CD4-positive, alpha-beta T cell treated with Interferon alpha-2 for 1 hour (primary cell): ENCODE measurements at places on chromosomes 3 and 15.

DNA sequence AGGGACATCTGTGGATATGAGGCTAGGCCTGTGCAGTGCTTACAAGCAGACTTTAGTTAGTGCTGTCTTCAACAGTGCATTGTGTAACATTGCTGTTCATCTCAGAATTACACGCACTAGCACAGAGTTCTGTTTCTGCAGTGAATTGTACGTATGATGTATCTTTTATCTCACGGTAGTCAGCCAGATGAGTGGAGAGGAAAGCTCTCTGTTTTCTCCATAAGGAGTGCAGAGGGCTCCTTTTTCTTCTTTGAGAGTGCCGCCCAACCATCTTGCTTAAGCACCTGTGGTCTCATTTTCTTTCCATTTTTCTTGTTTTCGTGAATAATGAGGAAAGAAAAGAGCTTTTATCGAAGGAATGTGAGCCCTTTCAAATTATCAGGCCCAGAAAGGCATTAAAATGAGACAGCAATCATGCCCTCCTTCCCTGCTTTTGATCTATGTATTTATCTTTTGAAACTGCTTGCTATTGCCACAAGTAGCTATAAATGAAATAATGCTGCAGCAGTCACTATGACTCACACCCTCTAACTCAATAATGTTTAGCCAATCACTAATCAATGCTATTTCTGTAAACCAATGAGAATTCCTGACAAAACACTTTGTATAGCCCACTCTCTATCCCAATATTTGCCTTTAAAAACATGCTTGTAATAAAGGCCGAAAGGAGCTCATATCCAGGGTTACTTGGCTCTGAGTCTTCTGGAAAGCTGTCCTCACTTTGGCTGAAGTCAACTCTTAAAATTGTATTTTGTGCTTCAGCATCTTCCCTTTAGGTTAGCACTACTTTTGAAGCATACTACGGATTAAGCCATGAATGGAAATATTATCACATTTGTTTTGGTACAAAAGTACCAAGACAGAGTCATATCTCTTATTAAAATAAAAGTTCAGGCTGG lies 226.0 kb upstream of the P2RY1 start:
- DNase-seq: no peak

DNA sequence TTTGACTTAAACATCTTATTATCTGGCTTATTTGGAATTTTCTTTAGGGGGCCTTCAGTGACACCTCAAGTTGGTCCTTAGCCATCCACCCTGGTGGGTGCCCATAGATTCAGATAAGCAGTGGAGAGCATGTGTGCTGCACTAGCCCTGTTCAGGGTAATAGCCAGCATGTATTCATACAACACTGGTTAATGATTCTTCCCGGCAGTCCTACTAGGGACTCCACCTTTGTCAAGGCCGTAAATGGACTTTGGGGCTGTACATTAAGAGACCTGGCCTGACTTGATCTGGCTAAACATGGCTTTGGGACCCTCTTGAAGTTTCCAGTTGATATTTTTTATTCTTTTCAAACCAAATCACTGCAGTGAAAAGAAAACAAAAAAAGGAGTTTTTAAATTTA lies 125.8 kb downstream of the PTPRG start:
- DNase-seq: no peak

- DNase-seq: peak; percentile 71
These were observed 91.3 kb downstream of the SHQ1 start for GRCh38 chr3:72756900-72757299.

DNA sequence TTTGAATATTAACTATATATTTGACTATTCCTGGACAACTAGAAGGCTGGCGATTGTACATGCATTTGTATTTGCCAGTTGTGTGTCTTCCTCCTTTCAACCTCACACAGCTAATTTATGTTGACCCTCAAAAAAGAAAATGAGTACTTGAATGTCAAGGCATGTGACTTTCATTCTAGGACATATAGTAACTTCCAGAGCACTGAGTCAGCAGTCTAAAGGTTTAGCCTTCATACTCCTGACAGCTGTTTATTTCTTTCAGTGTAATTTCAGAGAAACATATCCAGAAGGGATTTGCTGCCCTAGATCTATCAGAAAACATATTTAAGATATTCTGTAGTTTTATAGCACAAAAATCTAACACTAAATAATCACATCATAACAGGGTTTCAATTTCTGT lies 74.6 kb upstream of the GOLGA8J start:
- DNase-seq: no peak

DNA sequence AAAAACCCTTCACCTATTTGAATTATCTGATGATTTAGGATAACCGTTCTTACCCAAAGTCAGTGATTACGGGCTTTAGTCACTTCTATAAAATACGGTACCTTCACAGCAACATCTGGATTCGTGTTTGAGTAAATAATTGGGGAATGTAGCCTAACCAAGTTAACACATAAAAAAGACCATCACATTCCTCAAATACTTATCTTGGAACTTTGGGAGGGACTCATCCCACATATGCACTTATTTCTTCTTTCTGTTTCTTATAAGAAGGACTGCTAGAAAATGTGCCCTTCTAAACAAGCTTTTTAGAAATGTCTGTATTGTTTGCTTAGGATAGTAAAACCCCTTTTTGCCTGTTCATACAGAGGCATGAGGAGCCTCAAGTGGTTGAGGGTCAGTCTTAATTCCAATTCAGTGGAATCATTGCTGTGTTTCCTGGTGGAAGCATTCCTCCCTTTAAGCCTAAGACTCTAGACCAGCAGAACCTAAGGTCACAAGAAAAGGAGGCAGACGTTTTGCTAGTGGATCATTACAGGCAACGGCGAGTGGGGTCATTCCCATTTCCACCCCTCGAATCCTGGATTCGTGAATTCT lies 67.5 kb downstream of the TMEM44 start:
- DNase-seq: no peak

- no peak for DNase-seq
These were observed 127.1 kb downstream of the KLF13 start for GRCh38 chr15:31453558-31454318.

GRCh38 chr3:50171540-50172301 lies 16.6 kb downstream of the SEMA3F start:
- DNase-seq: no peak

DNA sequence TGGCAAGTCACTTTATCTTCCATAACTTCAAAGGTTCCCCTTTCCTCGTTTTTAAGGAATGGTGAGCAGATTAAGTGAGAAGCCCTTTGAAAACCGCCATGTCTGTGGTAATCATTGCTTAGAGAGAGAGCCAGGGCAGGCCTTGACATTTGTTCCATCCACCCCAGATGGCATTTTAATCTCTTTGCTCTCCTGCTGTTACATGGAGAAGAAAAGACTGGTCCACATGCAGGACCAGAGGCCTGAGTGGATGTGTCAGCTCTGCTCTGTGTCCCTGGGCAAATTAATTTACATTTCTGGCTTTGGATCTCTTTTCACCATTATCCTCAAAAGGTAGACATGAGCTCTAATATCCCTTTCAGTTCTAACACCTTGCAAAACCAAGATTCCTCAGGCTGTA lies 157.3 kb upstream of the LPP start:
- no peak for DNase-seq

DNA sequence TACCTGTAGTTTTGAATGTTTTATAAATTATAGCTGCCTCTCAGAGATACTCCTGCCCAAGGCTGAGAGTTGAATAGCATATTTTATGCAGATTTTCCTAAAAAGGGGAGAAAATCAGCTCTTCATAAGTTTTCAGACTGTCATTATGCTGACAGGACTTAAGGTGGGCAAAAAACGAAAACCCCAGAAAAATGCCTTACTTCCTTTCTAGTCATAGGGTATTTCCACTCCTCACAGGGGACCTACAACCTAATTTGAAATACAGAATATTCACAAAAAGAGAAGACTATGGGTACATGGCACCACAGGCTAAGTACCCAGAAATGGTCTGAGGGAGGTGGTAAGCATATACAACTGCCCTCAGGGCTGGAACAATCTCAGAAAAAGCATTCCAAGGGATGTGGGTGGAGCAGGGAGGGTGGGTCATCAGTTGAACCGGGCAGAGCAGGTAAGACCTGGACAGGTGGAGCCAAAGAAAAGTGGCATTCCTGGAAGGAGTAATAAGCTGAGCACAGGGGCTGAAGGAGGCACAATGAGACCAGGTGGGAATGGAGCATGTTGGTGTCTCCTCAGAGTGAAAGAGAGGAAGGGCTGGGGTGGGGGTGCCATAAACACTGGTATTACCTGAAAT lies 10.6 kb upstream of the OXSR1 start:
- no peak for DNase-seq

DNA sequence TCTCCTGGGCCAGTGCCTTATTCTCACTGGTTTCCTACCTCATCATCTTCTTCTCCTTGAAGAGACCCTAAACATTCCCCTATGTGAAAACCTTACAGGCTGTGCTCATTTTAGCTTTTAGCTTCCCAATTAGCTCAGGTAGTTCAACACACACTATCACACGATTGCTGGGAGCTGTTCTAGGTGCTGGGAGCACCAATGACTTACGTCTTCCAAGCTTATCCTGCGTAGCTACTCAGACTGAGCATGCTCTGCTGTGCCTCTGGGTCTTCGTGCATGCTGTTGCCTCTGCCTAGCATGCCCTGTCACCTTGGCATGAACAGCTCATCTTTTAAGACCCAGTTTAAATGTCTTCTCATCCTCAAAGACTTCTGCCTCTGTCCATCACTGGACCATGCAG lies 55.7 kb upstream of the APEH start:
- no peak for DNase-seq

DNA sequence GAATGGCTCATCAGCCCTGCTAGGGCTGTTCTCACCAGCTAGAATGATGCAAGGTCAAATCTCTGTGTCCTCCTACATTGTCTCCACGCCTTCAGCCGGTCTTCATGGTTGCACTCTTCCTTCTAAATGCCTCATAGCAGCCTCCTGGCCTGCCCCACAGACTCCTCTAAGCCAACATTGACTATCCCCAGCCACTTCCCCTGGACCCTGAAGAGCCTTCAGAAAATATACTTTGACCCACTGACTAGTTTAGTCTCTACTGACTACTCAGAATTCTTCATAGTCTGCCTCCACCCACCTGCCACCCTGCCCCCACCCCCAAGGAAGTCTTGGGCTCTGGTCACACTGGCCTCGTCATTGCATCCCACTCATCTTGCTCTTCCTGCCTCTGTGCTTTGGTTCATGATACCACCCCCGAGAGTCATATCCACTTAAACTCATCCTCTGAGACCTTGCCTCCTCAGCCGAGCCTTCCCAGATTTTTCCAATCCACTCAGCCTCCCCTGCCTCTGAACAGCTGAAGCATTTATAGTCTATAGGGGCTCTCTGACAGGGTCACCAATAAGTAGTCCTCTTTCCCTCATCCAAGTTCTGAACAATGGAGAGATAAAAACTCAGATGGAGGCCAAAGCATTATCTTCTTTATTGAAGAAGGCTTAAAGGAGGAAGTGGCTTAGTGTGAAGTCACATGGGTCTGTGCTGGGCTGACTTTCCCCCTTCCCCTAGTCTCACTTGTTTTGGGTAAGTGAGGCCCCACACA lies 9.5 kb upstream of the DOCK3 start:
- no peak for DNase-seq

DNA sequence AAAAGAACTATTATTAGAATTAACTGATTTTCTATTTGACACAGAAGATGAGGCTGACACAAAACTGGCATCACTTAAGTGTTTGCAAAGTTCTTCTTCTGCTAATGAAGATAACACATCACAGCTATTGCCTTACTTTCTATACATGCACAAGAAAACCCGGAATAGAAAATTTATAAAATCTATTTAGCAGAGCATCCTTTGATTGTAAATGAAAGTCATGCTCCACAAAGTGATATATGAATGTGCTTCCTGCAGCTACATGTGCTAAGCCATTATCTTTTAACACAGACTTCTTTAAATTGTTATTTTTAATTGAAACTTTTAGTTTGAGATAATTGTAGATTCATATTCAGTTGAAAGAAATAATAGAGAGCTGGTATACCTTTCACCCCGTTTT lies 27.0 kb downstream of the DENND4A start:
- DNase-seq: no peak

DNA sequence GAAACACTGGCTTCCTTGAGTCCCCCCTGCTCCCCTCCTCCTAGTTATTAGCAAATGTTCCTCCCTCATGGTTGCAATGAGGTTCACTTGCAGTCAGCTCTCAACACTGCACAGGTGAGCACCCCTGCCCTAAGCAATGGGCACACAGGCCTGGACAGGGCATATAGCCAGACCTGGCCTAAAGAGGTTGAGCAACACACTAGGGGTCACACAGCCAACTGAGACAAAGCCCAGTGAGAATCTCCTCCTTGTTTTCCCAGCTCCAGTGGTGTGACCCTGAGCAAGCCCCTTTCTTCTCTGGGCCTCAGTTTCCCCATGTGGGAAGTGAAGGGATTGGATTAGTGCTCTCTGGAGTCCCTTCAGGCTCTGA lies 49.9 kb downstream of the ATP2B2 start:
- no peak for DNase-seq

- DNase-seq: no peak
These were observed 14.5 kb upstream of the ISLR start for GRCh38 chr15:74158855-74159650.

DNA sequence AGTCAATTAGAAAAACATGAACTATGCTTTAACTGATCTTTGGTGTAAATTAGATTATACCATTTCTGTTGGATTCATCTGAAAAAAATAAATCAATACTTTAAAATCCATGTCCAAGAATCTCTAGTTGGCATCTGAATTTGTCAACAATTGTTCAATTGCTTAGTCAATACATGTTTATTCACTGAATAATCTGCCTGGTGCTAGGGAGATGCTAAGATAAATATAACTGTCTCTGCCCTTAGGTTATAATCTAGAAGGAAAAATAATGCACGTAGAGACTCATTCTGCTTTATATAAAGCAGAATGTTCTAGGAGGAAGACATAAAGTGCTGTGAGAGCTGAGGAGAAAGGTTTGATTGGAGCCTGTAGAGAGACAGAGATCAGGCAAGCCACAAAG lies 537.2 kb upstream of the IL12A start:
- no peak for DNase-seq

DNA sequence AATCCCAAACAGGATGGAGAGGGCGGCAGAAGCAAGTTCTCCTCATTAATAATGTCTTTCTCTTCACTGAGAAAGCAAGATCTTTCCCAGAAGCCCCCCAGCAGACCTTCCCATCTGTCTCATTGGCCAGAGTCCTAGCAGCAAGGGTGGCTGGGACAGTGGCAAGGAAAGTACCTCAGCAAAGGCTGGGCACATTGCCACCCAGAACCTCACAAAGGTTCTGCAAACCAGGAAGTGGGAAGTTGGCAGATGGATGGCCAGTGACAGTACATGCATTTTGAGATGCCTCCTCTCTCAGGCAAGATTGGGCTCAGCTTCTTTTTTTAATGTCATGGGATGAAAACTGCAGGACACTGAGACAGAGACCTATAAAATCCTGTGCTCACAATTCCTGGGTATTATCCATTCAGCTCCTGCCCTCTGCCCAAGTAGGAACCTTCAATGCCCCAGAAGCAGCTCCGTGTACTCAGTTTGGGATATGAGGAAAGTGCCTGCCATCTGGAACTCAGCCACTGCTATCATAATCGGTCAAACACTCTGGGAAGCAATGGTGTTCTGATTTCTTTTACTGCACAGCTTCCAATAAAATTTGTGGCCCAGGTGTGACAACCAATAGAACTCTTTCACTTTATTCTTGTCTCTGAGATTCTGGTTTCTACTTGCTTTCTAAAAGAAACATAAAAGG lies 25.5 kb downstream of the DPH3 start:
- DNase-seq: no peak
